ENCODE measurements at places on chromosomes 7 and 10.
A peak's percentile ranks its signal among the peaks of the same experiment; 100 is the strongest.

- no peak for DNase-seq
These were observed 66.5 kb downstream of the JAZF1 start for GRCh38 chr7:28114056-28114455.

DNA sequence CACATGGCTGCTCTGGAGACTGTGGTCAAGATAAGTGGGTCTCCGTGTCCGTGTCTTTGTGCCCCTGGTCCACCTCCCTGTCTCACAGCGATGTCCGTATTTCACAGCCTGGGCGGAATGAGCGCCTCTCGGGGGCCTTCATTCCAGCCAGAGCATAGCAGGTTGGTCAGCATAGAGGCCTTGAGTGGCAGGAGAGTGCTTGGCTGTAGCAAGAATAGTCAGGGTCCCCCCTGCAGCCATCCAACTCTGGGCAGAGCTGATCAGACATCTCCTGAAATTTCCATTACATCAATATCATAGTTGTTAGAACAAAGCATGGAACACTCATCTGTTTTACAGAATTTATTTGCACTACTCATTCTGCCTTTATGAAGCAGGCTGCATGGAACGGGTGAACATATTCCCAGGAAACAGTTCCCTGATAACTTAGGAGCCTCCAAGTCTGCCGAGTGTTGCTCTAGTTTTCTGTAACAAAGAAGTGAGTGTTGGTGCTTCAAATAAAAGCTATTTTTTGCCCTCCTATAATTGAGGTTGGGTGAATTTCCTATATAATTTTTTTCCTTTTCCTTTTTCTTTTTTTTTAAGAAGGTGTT, 255.3 kb downstream of the INHBA start:
- no peak for DNase-seq

DNA sequence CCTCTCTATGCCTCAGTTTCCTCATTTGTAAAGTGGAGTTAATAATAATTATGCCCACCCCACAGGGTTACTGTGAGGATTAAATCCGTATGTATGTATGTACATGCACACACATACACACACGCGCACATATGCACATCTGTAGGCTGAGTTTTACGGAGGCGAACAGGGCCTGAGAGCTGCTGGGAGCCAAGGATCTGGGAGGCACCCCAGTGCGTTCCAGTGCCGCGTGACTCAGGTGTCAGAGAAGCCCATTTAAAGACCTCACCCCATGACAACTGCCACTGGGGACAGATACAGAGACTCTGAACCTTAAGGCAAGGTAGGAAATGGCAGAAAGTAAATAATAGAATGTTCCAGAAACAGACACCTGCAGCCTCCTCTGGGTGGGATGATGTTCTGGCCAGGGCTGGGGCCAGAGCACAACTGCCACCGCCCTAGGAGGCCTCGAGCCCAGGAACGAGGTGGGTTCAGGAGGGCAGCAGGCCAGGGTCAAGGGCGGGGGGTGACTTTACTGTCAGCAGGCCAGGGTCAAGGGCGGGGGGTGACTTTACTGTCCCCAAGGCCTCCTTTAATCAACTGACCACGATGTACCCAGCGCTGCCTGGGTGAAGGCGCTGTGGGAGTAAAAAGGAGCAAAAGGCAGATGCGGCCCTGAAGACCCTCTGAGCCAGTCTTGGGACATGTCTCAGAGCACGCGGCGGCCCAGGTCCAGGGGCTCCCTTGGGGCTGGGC, 54.9 kb downstream of the PRKAG2 start:
- DNase-seq, result no peak

DNA sequence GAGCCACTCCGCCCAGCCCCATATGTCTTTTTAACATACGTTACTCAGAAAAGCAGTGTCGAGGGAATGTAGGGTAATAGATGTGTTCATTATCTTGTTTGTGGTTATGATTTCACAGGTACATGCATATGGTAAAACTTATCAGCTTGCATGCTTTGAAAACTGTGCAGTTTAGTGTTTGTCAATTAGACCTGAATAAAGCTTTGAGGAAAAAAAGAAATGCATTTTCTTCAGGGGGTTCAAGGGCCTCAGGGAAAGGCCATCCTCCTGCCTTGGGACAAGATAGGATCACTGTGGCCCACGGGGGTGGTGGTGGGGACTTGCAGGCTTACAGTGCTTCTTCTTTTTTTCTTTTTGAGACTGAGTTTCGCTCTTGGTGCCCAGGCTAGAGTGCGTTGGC, 16.0 kb upstream of the C10orf95 start:
- DNase-seq, result no peak

- no peak for DNase-seq
These were observed 79.7 kb upstream of the OGDHL start for GRCh38 chr10:49841615-49842332.

- no peak for DNase-seq
These were observed 152.8 kb downstream of the ZNF248 start for GRCh38 chr10:37704566-37704965.

- DNase-seq, result no peak
These were observed 944 bp downstream of the PCOLCE start for GRCh38 chr7:100602889-100603725.

DNA sequence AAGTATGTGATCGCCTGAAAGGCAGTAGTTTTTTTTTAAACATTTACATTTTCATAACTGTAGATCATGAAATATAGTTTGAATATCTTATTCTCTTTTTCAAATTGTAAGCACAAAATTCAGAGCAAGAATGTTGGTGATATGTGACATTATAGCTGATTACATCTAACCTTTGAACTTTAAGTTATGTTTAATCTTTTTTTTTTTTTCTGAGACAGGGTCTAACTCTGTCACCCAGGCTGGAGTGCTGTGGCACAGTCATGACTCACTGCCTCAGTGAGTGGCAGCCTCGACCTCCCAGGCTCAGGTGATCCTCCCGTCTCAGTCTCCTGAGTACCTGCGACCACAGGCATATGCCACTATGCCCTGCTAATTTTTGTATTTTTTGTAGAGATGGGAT, 278.7 kb upstream of the NEBL start:
- DNase-seq, result no peak

GRCh38 chr7:55556031-55556430, 16.3 kb downstream of the VOPP1 start:
- DNase-seq, result no peak

GRCh38 chr10:124903111-124903510, 38.8 kb upstream of the ZRANB1 start:
- no peak for DNase-seq

DNA sequence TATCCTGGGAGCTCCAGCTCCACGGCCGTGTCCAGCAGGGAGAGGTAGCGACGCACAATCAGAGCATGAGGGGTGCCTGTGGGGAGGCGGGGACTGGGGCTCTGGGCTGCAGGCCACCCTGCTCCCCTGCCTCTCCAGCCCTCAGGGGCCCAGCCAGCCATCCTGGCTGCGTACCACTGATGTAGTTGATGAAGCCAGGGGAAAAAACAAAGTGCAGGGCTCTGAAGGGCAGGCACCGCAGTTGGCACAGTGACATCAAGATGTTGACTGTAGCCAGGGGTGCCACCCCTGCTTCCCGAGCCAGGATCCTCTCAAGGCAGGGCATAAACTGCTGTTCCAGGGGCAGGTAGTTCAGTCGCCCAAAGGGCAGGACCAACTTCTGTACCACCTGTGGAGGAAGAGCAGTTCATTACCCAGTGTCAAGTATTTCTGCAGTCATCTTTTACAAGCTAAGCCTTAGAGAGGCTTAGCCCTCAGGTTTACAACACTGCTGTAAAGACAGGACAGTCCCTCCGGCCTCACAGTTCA, 2.8 kb downstream of the FASTK start:
- DNase-seq, result no peak

DNA sequence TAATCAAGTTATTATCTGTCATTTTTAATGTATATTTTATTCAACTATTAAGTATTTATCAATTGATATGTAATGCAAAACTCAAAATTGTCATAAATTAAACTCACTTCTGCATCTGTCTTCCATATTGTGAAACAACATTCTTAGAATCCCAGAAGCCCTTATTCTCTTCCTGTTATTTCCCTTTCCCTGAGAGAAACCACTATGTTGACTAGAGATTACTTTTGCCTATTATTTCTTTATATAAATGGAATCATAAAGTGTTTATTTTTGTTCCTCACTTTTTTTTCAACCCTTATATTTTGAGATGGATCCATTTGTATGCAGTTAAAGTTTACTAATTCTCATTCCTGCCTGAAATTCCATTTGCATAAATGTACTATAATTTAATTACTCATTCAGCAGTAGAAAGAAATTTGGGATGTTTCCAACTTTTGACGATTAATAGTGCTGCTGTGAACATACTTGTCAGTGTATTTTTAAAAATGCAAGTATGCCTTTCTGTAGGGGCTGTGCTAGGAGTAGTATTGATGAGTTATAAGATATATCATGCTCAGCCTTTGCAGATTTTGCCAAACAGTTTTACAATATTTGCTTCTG, 211.2 kb downstream of the SEMA3D start:
- DNase-seq, result peak; percentile 39

DNA sequence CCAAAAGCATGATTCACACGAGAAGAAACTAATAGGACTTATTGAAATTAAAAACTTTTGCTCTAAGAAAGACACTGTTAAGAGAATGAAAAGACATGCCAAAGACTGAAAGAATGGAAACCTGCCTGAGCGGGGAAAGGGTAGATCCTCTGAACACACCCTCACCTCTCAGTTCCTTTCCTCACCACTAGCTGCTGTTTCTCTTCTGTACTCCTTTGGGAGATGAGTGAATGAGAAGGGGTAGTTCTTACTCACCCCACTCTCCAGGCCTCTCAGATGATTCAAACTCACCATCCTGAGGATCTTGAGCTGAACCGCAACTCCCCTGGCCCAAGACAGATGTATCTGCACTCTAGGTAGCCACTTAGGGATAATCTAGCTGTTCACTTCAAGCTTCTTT, 41.9 kb downstream of the IQUB start:
- no peak for DNase-seq

DNA sequence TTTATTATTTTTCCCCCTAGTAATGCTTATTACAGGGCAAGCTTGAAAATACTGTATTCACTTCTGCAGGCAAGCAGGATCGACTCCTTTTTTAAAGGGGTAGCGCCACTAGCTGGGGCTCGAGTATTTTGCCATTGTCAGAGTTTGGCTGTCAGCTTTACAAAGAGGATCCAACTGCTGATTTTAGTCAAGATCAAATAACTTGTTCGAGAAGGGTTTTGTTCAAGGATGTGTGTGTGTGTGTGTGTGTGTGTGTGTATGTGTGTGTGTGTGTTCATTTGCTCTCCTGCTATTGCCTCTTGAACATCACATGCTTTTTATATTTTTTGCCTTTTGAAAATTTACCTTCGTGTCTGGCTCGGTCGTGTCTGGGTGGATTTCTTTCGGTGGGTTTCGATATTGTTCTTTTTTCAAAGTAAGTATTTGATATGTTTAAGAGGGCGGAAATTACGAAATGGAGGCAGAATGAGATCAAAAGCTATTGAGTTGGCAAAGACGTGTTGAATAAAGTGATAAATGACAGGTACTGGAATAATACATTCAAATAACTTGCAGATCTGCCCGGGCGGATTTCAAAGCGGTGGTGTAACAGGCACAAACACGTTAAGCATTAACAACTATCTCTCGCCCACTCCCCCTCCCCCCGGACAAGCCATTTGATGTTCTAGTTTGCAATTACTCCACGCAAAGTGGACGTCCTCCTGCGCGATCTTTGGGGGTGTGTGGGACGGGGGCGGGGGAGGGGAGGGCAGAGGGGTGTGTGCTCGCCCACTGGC, 1.1 kb downstream of the ARID5B start:
- peak; percentile 54 for DNase-seq

- DNase-seq, result peak; percentile 16
These were observed 214.4 kb downstream of the CREB5 start for GRCh38 chr7:28626624-28627262.

DNA sequence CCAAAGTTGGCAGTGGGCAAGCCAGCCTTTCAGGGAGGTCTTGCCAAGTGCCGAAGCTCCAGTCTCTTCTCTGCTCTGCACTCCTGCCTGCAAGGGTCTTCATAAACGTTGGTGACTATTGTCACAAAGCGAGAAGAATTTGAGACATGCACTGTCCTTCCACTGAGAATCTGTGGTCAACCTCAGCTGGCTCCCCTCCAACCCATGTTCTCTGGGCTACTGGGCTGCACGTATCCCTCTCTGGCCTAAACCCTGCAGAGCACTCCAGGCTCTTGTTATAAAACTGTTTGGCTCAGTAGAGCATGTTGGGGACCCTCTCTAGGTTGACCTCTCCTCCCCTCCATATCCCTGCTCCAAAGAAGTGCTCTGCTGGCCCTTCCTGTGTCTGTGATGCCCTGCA, 260.4 kb upstream of the NFE2L3 start:
- DNase-seq, result no peak

DNA sequence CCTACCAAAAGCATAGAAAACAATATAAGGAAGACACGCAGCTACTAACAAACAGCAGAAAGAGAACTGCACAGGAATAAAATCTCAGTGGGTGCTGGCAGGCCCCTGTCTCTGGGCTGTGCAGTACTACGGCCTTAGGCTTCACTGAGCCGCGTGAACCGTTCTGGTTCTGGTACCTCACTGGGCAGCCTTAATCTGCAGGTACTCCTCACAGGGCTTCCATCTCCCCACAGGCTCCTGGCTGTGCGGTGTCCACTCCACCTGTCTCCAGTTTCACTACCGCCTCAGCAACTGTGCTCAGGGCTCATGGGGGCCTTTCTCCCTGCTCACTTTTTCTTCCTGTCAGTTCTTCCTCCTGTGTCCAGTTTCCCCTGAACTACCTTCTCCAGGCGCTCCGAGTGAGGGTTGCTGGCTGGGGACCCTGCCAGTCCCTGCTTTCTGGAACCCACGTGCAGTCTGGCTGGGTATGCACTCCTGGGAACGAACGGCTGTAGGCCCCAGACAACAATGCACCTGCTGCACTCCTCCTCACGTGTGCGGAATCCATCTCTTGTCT, 75.7 kb downstream of the VIPR2 start:
- DNase-seq, result no peak

GRCh38 chr7:107170051-107170915, 1.5 kb downstream of the HBP1 start:
- DNase-seq, result peak; percentile 29

GRCh38 chr7:87600130-87601124, at the start of gene ABCB1:
Gene ABCB1, minus strand, starts transcription at chr7:87600884. Its CDS starts 700 bp downstream, at chr7:87600184.
- no peak for DNase-seq

GRCh38 chr7:37039131-37039749, 314.9 kb upstream of the AOAH start:
- no peak for DNase-seq

GRCh38 chr7:101465576-101466196, 103.0 kb downstream of the COL26A1 start:
- DNase-seq, result peak; percentile 62

GRCh38 chr10:131402771-131403650, 91.5 kb upstream of the TCERG1L start:
- no peak for DNase-seq

DNA sequence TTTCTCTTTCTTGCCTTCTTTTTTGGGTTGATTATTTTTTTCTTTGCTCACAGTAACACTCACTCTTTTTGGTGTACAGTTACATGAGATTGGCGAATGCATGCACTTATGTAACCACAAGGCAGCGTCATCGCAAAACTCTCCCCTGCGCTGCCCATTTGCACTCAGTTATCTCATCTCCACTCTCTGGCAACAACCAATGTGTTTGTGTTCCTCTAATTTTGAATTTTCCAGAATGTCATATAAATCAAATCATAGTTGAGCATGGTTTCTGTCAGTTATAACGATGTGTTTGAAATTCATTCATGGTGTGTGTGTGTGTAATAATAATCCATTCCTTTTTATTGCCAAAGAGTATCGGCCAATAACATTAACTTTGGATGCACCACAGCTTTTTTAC, 23.0 kb upstream of the IGFBP3 start:
- no peak for DNase-seq
